ENCODE measurements at places on chromosomes 7 and 10.

- no peak for DNase-seq
These were observed 120.6 kb downstream of the SAMD9 start for GRCh38 chr7:92997152-92997551.

DNA sequence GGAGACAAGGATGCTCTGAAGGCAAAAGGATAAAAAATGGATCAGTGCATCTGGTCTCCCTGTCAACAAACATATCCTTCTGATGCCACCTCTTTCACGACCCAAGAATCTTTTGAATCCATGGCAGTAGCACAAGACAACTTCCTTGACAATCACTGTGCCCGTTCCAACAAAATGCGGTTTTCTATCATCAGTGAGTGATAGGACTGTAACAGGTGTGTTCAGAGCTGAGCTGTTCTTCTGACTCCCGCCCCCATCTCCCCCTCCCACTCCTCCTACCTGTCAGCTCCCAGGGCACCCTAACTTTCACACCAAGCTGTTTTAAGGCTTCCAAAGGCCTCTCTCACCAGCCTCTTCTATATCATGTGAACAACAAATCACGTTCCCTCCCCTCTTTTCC lies 74.8 kb downstream of the PARD3 start:
- no peak for DNase-seq

GRCh38 chr7:140005341-140005740 lies 57.4 kb downstream of the PARP12 start:
- DNase-seq, result no peak

GRCh38 chr10:78314651-78315050 lies 281.0 kb downstream of the RPS24 start:
- DNase-seq, result no peak

DNA sequence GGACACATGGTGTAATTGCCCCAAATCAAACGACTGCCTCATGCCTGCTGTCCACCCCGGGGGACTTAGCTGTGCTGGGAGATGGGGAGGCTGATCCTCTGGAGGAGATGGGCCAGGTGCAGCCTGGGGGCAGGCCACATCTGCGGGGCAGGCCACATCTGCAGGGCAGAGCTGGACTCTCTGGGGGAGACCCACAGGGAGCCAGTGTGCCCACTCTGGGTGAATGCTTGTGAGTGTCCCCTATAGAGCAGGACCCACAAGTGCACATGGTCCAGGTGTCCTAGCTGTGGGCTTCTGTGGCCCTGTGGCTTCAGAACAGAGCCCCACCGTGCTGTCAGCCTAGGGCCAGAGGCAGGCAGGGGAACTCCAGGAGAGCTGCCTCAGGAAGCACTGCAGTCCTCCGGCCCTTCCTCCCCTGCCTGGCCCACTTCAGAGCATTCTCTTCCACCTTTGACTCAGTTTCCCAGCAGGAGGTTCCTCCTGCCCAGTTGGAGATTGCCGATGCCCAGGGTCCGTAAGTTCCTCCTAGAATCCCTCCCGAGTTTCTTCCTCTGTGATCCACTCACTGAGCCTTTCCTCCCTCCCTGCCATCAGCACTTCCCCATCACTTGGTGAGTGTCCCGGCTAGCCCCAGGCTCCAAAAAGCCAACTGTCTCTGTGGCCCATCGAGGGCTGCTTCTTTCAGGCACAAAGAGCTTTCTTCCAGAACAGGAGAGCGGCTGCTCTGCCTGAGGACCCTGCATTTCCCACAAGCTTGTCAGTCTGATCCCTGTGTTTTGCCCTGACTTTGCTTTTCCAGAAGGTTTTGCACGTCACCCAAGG lies 50.3 kb downstream of the ADCYAP1R1 start:
- DNase-seq, result no peak

DNA sequence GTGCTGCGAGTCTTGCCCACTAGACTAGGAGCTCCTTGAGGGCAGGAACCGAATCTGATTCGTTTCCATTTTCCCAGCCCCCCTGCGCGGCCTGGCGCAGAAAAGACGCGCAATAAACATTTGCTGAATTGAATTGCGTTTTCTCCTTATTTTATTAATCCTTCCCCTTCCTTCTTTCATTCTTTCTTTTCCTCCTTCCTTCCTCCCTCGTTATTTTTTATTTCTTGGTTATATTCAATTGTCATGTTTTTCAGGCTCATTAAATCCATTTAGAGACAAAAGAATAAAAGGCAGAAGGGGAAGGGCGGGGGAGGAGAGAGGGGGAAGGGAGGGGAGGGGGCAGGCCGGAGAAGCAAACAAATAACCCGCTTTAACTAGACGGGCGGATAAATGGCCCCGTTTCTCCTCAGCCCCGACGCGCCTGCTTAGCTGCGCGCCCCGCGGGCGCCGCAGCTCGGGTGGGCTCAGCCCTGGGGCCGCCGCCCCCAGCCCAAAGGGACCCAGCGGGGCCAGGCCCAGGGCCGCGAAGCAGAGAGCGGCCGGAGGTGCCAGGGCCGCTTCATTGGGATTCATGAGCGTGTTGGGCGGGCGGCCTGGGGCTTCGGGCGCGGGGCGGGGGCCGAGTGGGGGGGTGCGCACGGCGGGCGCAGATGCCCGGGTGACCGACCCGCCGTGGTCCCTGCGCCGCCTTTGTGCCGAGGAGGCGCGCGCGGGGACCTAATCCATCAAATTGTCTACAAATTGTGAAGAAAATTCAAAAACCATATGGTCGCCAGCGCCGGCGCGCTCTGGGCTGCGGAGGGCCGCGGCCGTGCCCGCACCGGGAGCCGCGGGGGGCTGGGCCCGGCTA lies 5.0 kb downstream of the LBX1 start:
- no peak for DNase-seq

GRCh38 chr10:35150308-35150707 lies 23.7 kb downstream of the CREM start:
- DNase-seq, result no peak

GRCh38 chr7:102830197-102830596 lies 81.4 kb downstream of the FAM185A start:
- DNase-seq, result no peak

- DNase-seq, result no peak
These were observed 30.2 kb downstream of the GRIFIN start for GRCh38 chr7:2445898-2446555.

- no peak for DNase-seq
These were observed 12.1 kb downstream of the SLC16A12 start for GRCh38 chr10:89523274-89523673.

- DNase-seq, result no peak
These were observed 7.0 kb downstream of the SHLD2 start for GRCh38 chr10:87101996-87102395.

DNA sequence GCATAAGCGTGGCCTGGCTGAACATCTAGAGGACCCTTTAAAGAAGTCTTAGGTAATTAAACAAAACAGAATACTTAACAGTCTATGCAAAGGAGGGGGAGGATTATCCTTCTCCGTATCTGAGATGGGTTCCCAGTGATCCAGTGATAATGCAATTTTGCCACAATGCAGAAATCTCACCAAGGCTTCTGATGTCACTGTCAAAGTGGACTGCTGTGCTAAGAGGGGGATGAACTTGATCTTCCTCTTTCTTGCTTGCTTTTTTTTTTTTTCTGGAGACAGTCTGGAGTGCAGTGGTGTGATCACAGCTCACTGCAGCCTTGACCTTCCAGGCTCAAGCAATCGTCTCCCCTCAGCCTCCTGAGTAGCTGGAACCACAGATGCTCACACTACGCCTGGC lies 30.8 kb downstream of the GATA3 start:
- no peak for DNase-seq

GRCh38 chr10:48474765-48475365 lies 130.0 kb downstream of the ARHGAP22 start:
- no peak for DNase-seq

DNA sequence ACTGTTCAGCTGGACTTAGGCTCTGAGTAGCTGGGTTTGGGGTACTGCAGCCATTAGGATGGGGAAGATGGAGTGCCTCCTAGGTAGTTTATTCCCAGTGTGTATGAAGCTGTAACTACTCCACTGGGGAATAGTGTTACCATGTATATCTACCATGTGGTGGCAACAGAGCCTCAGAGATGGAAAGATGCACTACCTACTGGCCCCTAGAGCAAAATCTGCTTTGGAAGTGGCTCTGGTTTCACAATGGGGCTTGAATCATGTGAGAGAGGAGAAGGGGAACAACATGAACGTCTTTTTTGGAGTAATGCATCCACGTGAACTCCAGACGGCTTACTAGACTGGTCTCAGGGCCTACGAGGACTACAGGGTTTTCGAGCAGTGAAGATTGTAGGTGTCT lies 167.3 kb downstream of the CALCR start:
- no peak for DNase-seq

GRCh38 chr7:77202481-77202976 lies 2.9 kb upstream of the FGL2 start:
- DNase-seq, result no peak

GRCh38 chr7:149285603-149286002 lies 23.6 kb downstream of the ZNF783 start:
- no peak for DNase-seq

All from CD4-positive, alpha-beta T cell treated with Interleukin-6 at 100 ng/mL for 8 hours (primary cell).